ENCODE measurements at places on chromosomes 13 and 19.
A peak's percentile ranks its signal among the peaks of the same experiment; 100 is the strongest.

DNA sequence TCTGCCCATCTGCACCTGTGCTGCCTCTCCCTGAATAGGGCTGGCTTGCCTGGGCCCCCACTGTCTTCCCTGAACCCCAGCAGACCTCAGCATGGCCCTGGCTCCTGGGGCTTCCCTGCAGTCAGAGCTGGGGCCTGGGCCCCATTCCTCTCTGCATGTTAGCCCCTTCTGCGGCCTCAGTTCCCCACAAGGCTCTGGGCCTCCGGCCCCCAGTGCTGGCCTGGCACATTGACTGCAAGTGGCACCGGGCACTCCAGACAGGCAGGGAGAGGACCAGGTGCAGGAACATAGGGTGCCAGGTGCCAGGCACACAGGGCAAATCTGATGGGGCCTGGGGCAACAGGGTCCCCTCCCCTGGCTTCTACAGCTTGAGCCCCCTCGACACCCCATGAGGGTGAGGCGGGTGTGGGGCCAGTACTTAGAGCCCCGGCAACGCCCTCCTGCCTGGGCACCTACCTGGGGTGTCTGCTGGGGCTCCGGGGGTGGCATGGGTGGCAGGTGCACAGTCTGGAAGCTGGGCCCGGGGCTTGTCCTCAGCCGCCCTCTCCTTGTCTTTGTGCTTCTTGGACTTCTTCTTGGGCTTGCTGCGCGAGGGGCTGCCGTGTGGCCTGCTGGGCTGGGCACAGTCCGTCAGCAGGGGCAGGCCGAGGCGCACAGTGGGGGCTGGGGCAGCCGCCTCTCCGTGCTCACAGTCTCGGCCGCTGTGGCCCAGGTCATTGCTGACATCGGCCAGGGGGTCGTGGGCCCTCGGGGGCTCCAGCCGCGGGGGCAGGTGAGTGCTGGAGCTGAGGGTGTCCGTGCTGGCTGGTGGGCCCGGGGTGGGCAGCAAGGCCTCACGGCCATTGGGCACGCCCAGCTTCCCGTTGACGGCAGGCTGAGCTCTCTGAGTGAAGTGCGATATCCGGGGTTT, 12.3 kb upstream of the ISYNA1 start:
- DNase-seq, result no peak

- no peak for DNase-seq
These were observed 51.1 kb downstream of the MLLT1 start for GRCh38 chr19:6228551-6229215.

- DNase-seq, result no peak
These were observed 13.2 kb upstream of the SULT2A1 start for GRCh38 chr19:47899335-47899734.

GRCh38 chr13:28754698-28755545, 36.2 kb upstream of the SLC46A3 start:
- DNase-seq, result no peak

DNA sequence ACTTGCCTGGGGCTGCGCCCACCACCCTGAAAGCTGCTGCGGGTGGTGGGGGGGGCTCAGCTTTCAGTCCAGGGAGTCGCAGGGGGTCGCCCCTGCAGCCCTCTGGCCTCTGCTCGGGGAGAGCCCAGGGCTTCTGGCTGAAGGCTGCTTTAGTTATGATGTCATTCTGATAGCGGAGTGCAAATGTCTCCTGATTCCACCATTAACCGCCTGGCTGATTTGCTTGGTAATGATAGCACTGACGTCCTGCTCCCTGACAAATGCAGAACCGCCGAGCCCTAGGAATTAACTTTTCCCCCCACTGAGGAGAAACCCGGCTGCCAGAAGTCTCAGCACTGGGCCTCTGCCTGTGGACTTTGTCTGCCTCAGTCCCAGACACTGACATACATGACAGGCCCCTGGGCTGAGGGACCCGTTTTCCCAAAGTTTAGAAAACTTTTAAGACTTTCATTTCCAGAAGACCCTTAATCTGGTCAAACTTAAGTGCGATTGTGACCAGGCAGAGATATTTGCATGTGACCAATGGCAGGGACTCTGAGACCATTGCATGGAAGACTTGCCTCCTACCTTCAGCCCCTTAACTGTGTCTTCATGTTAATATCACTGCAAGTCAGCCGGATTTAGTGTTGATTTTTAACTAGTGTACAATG, 142.5 kb upstream of the ZNF536 start:
- DNase-seq, result no peak

DNA sequence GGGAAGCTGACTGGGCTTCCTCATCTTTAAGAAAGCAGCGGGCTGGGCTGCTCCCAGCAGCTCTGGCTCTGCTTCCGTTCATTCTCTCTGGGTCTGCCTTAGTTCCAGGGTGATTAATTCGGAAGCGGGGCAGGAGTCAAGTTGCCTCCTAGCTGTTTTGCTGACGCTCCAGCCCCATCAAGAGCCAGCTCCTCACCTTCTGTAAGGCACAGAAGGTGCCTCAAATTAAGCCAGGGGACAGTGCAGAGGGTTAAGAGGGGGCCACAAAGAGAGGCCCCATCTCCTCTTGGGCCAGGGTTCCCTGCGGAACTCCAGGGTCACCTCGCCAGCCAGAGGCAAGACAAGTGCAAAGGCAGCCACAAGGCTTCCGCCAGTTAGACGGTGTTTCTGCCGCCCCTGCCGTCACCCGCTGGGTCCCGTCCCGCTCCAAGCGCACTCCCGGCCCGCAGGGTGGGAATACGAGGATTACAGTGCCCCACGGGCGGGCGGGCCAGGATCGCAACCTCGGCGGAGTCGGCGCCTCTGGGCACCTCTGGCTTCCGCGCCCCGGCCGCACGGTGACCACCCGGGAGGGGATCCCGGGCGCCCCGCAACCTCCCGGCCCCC, 508 bp downstream of the SLC15A1 start:
- DNase-seq, result no peak

GRCh38 chr13:75752826-75753225, 116.7 kb downstream of the LMO7 start:
- no peak for DNase-seq

DNA sequence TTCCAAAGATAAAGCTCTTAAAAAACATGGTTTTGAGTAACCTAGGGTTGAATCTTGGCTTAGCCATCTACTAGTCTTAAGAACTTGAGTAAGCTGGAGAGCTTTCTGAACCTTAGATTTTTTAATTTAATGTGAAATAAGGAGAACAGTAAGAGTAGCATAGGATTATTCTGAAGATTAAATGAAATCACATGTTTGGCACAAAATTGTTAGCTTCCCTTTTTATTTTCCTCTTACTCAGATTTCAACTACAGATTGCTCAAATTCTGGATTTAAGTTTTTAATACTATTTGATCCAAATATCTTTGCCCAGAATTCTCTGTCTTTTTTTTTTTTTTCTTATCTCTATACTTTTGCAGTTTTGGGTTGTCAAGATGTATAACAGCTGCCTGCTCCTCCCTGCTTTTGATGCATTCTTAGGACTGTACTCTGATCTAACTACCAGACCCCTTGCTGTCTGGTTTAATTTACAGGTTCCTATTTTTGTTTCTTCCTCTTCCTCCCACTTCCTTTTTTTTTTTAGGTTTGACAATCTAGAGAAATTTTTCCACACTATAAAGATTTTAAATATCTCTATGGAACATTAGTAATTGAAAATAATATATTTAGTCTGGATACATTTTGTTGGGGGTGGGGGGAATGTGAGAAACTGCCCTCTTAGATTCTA, 12.3 kb downstream of the POMP start:
- no peak for DNase-seq

DNA sequence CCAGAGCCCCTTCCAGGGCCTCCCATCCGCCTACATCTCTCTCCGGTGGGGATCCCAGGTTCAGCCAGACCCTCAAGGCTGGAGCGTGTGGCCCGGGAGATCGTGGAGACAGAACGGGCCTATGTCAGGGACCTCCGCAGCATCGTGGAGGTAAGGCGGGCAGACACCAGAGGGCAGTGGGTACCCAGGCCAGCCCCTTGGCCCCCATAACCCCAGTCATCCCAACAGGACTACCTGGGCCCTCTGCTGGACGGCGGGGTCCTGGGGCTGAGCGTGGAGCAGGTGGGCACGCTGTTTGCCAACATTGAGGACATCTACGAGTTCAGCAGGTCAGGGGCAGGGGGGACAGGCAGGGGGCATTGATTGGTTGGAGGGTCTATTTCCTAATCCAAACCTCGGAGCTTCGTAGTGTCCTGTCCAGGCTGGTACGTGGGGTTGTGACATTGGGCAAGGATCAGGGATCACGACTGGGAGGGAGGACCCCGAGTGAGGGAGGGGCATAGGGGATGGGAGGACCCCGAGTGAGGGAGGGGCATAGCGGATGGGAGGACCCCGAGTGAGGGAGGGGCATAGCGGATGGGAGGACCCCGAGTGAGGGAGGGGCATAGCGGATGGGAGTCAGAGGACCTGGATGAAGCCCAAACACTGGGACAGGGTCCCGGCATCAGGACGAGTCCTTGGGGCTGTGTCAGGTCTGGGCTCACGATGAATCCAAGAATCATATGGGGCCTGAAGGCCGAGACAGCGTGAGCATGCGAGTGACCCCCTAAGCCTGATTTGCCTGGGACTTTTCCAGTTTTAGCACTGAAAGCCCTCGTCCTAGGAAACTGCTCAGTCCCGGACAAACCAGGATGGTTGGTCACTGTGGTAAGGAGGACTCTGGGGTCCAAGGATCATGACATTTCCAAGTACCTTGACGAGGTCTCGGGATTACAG, 2.9 kb downstream of the PLEKHG2 start:
- DNase-seq, result no peak

- DNase-seq, result no peak
These were observed 20.3 kb downstream of the PLA2G4C start for GRCh38 chr19:48090281-48090802.

DNA sequence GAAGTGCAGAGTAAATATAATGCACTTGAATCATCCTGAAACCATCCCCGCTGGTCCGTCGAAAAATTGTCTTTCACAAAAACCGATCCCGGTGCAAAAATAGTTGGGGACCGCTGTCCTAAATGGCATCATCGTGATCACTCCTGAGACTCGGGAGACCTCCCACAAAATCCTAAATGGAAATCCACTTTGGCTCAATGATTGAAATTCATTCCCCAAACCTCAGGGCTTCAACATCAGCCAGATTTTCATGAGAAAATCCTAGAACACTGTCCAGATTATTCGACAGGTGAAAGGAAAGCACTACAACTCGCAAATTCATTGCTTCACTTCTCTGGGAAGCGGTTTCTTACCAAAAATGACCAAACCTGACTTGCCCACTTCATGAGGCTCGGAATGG, 335.3 kb upstream of the ZNF507 start:
- DNase-seq, result no peak

- no peak for DNase-seq
These were observed 459.2 kb downstream of the MYO16 start for GRCh38 chr13:109088624-109088917.

DNA sequence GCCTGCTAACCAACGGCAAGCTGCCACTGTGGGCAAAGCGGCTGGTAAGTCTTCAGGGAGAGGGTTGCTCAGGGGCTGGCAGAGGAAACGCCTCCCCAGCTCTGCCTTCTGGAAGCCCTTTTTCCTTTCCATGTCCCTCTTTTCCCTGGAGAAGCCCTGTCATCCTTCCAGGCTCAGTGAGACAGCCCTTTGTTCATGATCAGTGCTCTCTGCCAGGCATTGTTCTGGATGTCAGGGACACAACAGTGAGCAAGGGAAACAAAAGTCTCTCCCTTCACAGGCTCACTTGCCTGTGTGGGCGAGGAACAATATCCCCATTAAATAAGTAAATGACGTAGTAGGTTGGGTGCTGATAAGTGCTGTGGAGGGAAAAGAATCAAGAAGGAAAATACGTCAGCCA, 13.9 kb upstream of the OVOL3 start:
- no peak for DNase-seq

DNA sequence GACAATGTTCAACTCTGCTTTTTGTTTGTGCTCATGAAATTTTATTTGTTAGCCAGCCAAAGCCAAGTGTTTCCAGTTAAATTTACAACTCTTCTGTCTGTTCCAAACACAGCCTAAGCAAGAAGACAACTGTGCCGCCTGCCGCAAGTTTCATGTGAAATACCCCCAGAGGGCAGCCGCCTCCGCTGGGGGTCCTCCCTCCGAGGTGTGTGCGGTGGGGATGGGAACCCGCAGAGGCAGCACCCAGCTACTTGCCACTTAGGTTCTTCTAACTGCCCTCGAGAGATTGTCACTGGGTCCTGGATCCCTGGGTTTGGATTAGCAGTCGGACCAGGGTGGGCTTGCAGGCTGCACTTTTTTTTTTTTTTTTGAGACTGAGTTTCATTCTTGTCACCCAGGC, 28.5 kb downstream of the ATP11A start:
- no peak for DNase-seq

DNA sequence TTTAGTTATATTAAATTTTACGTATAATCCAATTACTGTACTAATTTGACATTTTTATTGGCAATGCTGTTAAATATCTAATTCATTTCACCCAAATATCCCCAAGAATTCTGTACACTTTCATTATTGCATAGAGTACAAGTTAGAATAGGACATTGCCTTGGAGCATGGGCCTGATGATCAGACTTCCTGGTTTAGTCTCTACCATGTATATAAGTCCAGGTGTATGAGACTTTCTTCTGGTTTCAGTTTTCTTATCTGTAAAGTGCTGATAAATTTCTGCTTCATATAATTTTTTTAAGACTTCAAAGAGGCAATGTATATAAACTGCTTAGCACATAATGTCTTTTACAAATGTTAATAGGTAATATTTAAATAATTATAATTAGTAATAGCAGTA, 179.4 kb downstream of the KLF12 start:
- no peak for DNase-seq

DNA sequence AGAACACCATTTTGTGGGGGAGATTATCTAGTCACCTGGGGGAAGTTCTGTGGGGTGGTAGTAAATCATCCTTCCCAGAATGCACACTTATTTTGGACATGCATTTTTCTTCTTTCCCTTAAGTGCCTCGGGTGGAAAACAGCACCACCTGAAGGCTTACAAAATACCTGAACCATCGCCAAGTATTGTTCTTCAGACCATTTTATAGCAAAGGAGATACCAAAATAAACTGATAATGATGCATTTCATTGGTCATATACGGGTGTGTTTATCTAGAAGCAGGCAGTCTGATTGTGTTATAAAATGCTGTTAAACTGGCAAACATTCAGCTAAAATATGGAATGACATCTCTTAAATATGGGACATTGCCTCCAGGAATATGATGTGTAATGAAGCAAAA, 1034.7 kb downstream of the SLITRK1 start:
- DNase-seq, result no peak

- DNase-seq, result no peak
These were observed 69.7 kb upstream of the GPR183 start for GRCh38 chr13:99376924-99377323.

DNA sequence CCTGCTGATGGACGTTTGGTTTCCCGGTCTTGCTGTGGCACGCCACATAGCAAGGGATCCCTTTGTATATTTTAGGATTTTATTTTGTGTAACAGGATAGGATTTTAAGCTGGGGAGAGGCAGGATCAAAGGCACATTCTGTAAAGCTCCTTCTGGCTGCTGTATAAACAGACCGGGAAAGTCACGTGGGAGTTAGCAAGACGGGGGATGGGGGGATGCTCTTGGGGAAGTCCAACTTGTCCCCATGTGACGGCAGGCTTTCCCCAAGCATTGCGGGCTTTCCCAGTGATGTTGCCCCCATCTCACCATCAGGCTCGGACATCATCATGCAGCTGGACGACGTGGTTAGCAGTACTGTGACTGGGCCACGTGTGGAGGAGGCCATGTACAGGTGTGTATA, 5.8 kb downstream of the QTRT1 start:
- no peak for DNase-seq

- peak; percentile 68 for DNase-seq
These were observed at the start of gene ZNF835 for GRCh38 chr19:56671613-56671994. TSS of gene ZNF835 (minus strand) at chr19:56671757. CDS start at chr19:56665198, 6,559 bp downstream.

- no peak for DNase-seq
These were observed 7.0 kb downstream of the CLASRP start for GRCh38 chr19:45045671-45046353.
